CD4-positive, alpha-beta T cell (primary cell): ENCODE measurements at places on chromosomes 3 and 15.

DNA sequence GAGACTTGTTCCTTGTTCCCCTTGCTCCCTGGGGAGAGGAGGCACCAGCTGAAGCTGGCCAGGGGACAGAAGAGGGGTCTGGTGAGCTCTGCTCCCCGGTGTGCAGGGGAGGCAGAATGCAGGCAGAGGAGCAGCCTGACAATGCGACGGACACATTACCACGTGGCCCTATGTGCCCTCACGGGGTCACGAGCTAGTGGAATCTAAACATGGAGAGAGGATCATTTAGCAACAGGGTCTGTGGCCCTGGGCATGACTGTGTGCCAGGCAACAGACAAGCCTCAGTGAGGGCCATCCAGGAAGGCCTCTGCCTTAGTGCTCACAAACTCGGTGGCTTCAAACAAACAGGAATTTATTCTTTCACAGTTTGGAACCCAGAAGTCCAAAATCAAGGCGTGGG lies 8.5 kb upstream of the MUC4 start:
- no peak for DNase-seq

DNA sequence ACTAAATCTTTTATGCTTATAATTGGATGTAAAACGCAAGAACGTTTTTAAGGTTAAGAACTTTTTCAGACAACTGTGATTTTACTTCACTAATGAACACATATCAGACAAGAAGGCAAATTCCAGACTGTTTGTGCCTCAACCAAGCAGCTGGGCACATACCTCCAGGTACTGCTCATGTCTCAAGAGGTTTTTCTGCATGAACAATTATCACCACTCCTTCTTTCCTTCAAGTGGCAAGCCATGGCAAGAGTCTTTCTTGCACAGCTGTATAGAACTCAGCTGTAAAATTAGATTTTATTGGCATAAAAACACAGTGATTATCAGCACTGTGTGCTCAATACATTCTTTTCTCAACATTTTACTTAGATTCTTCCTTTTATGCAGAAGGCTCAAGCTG lies 64.3 kb downstream of the FNDC3B start:
- DNase-seq = no peak

GRCh38 chr3:132964266-132964665 lies 73.9 kb upstream of the TMEM108 start:
- no peak for DNase-seq

DNA sequence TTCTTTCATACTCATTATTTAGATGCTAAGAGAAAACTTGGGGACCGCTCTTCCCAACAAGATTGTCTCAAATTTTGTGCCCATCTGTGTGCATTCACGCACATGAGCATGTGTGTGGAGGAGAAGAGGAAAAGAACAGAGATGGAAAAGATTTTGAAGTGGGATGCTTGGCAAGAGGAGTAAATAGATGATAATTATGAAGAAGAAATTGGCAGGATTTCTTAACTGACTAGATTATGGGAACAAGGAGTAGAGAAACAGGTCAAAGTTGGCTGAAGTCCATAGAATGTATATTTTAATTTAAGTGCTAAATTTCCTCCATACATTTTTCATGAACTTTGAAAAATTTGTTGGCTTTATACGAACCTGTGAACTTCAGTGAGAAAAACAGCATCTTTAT lies 100.1 kb downstream of the ZNF609 start:
- DNase-seq = no peak
